ENCODE measurements at places on chromosomes 12 and 14. TPM values are rescaled to one million over a fixed set of nuclear protein-coding genes. Genes with fewer than 3 reads are reported as not detected.

Gene PYM1
- 22.0 TPM for total RNA-seq

Gene ARHGEF40
- 77.5 TPM for total RNA-seq

Gene RPS29
- 1,629 TPM for total RNA-seq

Gene SLC35F4
- 1.2 TPM for total RNA-seq

Gene KRT75
- not detected for total RNA-seq

Gene LRTM2
- total RNA-seq, result 0.35 TPM

Gene ZDHHC22
- total RNA-seq, result 0.18 TPM

Gene OR6C76
- not detected for total RNA-seq
